Stimulated activated CD8-positive, alpha-beta memory T cell treated with anti-CD3 and anti-CD28 coated beads, Interleukin-15, amount 100 ng/mL, for 24 hours (primary cell): ENCODE measurements at places on chromosomes 11 and 22.

DNA sequence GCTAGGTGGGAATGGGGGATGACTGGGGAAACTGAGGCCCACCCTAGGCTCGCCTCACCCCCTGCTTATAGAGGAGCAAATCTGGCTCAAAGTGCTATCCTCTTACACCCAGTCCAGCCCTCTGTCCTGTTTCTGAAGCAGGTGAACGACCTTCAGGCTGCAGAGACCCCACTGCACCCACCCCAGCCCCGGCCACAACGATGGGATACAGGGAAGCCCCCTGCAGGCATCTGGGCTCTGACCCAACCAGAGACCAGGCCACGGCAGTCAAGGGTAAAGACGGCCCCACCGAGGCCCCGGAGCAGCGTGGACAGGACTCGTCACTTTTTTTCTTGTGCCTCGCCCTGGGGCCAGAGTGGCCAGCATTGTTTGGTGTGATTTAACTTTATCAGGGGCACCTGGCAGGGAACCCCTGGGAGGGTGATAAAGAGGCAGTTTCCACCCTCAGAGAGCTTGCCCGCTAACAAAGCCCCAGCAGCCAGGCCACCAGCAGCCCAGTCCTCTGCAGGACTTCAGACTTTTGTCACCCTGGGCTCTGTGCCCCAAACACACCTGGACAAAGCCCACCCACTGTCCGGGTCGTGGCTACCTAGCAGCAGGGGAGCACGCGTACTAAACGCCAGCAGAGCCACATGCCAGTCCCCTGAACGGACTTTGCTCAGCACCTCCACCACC lies 612.6 kb downstream of the TBC1D22A start:
- DNase-seq, result no peak

DNA sequence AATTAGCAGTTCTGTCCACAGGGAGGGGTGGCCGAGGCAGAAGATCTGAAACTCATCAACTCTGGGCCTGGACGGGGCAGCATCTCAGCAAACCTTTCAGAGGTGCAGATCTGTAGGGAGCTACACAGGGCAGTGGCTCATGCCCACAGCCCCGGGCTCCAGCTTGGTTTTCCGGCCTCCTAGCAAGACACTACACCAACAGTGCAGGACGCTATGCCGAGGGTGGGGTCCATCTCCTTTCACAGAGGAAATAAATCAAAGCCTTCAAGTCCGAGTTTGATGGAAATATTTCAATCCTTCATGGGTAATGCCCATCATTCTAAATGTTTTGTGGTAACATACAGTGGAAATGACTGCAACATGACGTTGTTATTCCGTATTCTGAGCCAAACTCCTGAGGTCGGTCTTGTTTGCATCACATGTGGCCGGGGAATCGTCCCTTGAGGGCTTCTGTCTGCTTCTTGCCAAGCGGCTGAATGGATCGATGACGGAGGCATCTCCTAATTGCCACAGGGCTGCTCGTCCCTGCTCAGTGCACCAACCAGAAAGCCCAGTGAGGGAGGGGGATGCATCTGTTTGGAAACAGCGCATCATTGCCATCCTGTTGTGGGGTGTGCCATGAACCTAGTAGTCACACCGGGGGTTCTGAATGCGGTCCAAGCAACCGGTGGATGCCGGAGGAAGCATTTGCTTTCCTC lies 30.0 kb downstream of the LINC01488 start:
- DNase-seq, result no peak

DNA sequence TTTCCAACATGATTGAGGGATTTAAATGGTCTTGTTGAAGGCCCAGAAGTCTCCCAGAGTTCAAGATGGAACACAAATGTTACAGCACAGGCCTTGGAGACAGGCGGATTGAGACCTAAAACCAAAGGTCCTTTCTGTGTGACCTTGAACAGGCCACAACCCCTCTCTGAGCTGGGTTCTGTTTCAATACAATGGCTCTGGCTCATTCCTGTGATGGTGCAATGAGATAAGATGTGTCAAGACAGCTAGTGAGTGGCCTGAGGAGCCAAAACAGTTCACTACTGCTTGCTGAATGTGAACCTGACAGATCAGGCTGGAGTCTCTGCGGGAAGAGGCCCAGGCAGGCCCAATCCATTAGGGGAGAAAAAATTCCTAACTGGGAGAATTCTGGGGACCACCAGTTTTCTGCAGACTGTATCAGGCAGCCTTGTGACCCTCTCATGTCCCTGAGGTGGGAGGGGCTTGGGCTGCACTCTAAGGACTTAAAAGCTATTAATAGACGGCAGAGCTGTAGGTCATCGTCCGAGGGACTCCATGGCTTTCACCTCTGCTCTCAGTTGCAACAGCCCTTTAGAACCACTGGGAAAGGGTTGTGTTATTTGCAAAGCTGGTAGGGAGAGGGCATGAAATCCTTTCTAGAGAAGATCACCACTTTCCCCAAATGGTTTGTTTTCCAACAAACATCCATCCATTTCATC lies 126.1 kb upstream of the TEAD1 start:
- DNase-seq, result no peak

DNA sequence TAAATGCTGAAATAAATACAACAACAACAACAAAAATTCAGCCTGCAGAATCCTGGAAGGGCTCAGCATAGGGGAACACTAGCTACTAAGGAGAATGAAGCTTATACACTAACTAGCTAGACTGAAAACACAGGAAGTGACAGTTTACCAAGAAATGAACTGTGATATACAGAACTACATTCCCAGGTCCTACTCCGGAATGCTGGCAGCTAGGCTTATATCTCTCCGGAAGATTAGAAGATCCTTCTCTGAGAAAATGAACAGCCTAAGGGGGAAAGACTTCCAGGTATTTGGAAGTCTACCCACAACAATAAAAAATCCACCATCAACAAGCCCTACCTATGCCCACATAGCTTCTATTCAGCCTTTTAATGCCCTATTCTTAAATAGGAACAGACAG lies 31.0 kb downstream of the CCDC34 start:
- no peak for DNase-seq

DNA sequence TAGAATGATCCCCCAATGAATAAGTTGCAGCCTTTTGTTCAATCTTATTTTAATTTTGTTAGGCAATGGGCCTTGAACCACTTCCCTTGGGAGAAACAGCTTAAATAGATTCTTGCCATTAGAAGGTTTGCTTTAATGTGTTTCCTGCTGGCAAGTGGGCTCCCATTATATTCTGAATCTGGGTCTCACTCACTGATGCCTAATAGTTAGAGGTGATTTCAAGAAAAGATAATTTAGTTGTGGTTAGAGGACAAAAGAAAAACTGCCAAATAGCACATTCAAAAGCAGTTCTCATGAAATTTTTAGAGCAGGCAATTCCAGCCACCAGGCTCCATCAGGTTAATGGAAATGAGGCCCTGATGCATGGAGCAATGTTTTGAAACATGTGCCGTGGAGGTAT lies 362.6 kb upstream of the CHORDC1 start:
- DNase-seq, result no peak

DNA sequence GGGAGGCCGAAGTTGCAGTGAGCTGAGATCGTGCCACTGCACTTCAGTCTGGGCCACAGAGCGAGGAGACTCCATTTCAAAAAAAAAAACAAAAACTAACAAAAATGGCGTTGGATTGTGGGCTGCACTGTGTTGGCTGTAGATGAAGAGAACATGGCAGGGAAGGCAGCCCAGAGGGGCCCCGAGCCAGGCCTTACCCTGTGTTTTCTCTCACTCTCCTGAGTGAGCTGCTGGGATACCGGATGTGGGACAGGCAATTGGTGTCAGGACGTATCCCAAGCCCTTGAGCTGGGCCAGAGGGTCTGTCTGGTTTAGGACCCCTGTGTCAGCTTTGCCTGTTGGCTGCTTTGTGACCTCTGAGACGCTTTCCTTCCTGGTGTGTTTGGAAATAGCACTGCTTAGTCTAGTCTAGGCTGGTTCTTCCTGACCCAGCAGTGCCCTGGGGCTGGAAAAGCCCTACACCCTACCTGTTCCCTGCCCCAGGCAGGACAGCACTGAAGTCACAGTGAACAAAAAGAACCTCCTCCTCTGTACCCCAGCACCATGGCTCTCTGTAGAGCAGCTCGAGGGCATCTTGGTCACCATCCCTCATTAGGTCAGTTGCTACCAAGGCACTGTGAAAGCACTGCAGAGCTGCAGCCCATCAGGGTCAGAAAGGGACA lies 17.8 kb downstream of the CHADL start:
- no peak for DNase-seq

GRCh38 chr11:19200410-19201201 lies 1.2 kb downstream of the CSRP3 start:
- no peak for DNase-seq

GRCh38 chr11:41720761-41721160 lies 261.3 kb upstream of the LRRC4C start:
- DNase-seq, result no peak

DNA sequence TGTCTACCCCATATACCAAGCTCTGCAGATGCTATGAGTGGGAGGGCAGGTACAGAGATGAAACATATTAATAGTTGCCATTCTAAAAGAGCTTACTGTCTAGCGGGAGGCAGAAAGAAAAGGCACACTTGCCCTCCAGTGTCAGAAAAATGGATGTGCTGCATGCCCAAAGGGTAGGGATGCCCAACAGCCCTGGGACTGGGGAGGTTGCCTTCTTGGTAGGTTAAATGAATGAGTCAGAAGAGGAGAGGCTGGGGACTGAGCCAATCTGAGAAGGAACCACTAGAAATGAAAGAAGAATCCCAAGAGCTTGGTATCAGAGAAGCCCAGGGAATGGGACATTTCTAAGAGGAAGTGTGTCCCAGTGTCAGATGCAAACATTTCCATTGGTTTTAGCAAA lies 1.2 kb downstream of the BIRC3 start:
- DNase-seq, result no peak

DNA sequence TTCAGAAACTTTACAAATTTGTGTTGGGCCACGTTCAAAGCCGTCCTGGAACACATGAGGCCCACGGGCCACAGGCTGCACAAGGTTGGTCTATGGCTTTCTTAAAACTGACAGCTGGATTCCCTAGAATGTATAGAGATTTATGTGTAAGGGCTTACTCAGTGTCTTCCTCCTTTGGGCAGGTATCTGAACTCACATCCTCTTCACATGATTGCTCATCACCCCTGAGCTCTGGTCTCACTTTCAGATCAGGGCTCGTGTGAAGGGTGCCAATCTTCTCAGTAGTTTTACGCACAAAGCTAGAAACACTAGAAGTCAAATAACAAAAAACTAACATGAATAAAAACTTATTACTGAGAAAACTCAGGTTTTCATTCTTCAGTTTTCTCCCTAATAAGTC lies 27.1 kb downstream of the HPS5 start:
- no peak for DNase-seq

GRCh38 chr11:17805043-17805442 lies 70.5 kb downstream of the KCNC1 start:
- DNase-seq, result no peak

DNA sequence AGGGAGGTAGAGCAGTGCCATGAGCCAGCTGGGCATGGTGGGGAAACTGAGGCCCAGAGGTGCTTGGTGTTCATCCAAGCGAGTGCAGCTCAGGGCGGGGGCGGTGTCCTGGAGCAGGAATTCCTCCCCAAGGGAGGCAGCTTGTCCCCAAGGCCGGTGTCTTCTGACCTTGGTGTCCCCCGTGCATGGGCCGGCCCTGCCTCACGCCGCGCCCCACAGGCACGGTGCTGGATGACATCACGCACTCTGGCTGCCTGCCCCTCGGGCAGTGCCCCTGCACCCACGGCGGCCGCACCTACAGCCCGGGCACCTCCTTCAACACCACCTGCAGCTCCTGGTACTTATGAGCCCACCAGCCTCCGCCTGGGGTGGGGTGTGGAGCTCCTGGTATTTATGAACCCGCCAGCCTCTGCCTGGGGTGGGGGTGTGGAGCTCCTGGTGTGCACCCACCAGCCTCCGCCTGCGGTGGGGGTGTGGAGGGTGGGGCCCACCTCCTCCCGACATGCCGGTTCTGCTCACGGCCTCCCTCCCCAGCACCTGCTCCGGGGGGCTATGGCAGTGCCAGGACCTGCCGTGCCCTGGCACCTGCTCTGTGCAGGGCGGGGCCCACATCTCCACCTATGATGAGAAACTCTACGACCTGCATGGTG lies 6.7 kb downstream of the MUC5B start:
- no peak for DNase-seq

GRCh38 chr11:48169259-48169658 lies 47.4 kb upstream of the OR4B1 start:
- DNase-seq, result no peak

- no peak for DNase-seq
Observed at GRCh38 chr22:42630901-42631602, 9.3 kb downstream of the ATP5MGL start.

GRCh38 chr11:70788248-70789022 lies 390.1 kb downstream of the CTTN start:
- DNase-seq, result no peak

- DNase-seq, result no peak
Observed at GRCh38 chr11:26583550-26583949, 11.5 kb upstream of the MUC15 start.

DNA sequence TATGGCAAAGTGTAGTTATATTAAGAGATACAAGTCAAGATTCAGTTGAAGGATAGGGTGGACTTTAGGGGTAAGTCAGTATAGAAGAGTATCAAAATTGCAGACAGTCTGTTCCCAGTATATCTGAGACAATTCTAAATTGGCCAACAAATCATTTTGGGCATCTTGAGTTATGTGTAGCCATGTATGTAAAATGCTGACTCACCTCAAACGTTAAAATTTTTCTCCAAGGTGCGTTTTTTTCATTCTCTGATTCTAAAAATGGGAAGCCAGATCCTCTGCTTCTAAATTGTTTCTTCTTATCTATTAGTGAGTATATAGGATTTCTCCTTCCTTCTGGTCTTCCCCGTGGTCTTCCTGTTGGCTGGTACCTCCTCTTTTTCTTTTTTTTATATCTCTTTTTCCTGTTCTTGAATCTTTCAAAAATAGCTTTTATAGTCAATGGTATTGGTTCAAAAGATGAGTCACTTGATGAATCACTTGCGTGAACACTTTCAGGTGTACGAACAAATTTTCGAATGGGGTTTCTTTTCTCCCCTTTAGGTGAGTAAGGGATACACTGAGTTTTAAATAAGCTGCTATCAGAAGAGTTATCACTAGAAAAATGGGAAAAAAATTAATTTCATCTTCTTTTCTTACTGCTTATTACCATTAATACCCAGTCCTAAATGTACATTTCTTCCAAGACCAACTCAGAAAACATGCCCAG lies 3.2 kb downstream of the TAF1D start:
- no peak for DNase-seq

GRCh38 chr11:13462311-13462900 lies 616 bp downstream of the BTBD10 start:
- DNase-seq, result peak; percentile 25

GRCh38 chr22:38973289-38974169 lies 8.6 kb upstream of the APOBEC3B start:
- DNase-seq, result no peak

DNA sequence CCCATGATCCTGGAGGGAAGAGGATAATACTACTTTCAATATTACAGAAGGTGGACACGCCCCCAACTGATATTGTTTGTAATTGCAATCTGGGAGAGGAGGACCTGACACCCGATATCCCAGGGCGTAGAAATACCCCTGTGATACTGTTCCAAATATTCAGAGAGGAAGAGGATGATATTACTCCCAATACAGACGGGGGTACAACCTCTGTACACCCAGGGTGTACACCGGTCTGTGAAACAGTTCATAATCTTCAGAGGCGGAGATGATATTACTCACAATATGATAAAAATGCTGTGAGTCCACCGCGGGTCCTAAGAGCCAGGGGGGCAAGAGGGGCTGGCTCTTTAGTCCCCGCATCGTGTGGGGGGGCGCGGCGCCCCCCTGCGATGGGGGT lies 57.2 kb upstream of the ALDH3B2 start:
- DNase-seq, result no peak
